MM.1S (cell line): ENCODE measurements at places on chromosomes 1 and 21.

DNA sequence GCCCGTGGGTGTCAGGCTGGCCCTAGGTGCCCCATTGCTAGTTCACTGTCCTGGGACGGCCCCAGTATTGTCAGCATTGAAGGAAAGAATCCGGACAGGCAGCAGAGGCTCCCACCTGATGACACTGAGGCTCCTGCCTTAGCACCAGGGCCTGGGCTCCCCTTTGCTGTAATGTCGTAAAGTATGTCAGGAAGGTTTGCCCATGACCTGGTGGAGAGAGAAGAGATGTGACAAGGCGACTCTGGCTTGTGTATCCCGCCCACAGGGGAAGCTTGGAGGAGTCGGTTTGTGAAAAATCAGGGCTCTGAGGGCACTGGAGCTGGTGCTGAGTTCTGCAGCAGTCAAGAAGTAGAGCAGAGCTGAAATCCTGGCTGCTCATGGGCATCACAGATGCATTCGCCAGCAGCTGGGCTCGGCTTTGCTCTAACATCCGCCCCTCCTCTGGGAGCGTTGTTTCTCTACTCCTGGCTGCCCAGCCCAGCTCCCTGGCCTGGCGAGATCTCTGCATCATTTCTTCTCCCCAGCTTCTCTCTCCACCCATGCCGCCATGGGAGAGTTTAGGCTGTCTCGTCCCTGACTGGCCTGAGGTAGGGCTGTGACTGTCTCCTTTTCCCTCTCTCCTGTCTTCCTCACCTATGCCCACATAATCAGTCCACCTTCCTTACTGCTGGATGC lies 74.1 kb downstream of the ADARB1 start:
- DNase-seq: no peak

- DNase-seq: no peak
These were observed 468.1 kb upstream of the PTBP2 start for GRCh38 chr1:96253246-96254035.

DNA sequence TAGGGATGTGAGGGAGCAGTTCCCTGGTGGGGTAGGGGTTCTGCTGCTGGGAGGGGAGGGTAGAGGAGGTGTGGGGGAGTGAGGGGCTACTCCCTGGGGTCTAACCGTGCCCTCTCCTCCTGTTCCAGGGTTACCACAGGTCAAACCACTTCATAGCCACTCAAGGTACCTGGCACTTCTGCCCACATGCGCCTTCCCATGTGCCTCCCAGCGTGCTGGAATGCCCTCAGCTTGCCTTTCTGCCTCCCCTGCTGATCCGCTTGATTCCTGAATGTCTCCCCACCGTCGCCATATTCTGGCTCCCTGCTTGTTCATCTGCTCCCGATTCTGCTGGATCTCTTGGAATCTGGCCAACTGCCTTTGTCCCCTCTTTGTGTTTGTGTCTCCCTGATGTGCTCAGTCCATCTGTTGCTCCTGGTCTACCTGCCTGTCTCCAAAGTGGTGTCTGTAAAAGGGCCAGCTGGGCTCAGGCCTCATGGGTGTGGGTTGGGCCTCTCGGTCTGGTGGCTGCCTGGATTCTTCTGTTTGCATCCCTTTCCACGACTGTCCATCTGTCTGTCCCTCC lies 74.4 kb downstream of the PTPRU start:
- DNase-seq: no peak

DNA sequence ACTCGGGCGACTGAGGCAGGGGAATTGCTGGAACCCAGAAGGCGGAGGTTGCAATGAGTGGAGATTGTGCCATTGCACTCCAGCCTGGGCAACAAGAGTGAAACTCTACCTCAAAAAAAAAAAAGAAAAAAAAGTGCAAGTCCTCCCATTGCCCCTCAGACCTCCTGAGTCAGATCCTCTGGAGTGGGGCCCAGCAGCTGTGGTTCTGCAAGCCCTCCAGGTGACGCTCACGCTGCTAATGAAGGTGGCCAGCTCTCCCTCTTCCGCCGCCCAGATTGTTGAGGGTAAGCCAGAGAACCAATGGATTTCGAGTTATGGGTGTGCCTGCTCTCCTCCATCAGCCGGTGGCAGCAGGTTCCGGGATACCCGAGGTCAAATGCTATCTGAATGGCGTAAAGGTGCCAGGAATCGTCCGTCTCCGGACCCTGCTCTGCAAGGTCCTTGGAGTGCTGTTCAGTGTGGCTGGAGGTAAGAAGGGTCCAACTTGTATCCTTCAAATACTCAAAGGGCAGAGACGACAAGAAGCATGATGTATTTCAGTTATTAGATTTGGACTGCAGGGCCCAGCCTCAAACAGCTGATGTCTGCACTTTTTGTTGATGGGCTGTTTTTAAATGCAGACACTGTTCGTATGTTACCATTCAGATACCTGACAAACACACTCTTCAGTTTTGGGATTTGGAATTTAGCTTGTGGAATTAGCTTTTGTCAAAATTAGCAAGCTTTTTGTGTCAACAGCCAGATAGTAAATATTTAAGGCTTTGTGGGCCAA lies 17.6 kb downstream of the CLCN6 start:
- DNase-seq: no peak

DNA sequence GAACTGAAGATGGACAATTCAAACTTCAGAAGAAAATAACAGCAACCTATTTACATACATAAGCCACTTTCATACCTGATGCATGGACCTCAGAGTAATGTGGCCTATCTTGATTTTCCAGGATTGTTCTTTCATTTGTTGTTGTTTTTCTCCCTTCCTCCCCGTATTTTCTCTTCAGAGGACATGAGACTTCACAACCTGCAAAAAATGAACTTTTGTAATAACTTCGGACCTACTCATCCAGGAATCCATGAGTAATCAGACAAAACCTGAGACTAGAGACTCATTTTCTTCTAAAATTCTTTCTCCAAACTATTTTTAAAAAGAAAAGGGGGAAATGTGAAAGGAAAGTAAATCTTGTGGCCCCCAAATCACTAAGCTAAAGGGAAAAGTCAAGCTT lies 17.6 kb upstream of the PLA2G5 start:
- no peak for DNase-seq

DNA sequence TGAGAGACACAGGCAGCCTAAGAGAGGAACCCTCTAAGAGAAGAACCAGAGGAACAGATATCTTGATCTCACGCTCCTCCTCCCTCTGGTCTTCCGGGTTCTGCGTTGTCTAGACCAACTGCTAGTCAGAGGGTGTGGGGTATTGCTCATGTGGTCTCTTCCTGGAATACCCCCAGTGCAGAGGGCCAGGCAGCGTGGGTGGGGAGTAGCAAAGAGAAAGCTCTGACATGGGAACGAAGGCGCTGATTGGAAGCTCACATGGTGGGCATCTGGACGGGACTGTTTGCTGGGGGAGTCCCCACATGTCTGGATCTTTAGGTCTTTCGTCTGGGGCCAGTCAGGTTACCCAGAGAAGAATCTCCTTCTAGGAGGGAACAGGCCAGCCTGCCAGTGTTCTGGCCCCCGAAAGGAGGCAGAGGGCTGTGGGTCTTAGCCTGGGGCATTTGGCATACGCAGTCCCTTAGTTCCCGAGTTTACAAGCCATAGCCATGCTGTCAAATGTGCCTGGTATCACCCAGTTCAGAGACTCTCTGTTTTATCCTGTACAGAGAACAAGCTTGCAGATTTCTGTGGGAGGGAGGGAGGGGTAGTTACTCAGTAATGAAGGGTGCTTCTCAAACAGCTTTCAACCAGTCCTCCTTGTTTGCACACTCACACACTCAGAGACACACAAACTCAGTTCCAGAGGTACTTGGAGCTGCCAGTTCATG lies 18.3 kb upstream of the IL6R start:
- DNase-seq: no peak

- DNase-seq: no peak
These were observed 10.8 kb upstream of the ENO1 start for GRCh38 chr1:8889103-8889846.

GRCh38 chr1:17601643-17602382 lies 62.3 kb downstream of the ARHGEF10L start:
- no peak for DNase-seq

DNA sequence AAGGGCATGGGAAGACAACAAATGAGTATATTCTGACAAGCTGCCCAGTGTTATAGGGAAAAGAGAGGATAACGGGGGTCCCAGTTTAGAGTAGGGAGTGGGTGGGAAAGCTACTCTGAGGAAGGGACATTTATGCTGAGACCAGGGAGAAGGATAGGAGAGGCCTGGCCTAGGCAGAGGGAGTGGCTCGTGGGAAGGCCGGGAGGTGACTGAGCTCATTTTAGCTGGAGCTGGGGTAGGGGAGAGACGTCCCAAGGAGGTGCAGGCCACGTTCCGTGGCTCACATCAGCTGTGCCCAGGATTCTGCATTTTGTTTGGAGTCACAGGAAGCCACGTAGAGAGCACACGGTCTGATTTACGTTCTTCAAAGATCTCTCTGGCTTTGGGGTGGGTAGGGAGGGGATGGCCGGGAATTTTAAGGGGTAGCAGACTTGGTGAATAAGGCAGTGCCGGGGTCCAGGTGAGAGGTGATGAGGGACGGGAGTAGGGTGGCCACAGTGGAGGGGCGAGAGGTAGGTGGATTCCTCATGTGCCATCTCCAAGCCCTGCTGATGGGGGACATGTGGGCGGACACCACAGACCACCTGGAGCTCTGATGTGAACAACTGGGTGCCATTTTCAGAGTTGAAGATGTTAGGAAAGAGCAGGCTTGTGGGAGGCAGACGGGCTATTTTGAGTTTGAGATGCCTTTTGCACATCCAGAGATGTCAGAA lies 4.7 kb downstream of the TINAGL1 start:
- DNase-seq: no peak

DNA sequence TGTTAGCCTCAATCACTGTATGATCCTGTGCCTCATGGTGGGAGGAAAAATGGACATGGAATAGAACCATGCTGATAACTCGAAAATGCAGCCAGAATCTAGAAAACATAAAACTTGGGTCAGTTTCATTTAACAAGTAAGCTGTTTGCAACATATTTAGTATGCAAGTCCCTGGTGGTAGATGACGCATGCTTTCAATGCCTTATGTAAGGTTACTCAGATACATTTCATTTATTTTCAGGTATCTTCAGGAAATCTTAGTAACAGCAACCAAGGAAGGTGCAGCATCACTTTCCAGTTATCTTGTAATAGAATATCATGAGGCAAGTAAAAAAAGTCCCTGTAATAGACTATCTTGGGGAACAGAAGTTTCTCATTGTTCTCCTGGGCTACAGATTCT lies 92.9 kb downstream of the RYR2 start:
- DNase-seq: no peak

DNA sequence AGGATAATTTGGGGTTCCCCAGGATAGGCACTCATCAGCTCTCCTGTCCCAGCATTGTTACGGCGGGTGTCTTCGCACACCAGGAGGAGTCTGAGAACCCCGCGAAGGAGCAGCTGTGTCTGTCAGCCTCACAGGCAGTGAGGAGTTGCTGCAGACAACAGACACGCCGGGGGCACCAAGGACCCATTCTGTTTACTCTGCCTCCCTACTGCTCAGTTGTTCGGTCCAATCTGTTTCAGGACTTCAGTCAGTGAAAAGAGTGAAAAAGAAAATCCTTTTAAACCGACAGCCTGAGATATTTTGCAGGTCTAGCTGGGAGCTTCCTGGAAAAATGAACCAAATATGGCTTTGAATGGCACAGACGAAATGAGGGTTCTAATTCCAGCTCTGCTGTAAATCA lies 288.4 kb downstream of the OMA1 start:
- DNase-seq: no peak

- DNase-seq: peak; percentile 82
These were observed 6.1 kb upstream of the CD1A start for GRCh38 chr1:158248118-158248517.

DNA sequence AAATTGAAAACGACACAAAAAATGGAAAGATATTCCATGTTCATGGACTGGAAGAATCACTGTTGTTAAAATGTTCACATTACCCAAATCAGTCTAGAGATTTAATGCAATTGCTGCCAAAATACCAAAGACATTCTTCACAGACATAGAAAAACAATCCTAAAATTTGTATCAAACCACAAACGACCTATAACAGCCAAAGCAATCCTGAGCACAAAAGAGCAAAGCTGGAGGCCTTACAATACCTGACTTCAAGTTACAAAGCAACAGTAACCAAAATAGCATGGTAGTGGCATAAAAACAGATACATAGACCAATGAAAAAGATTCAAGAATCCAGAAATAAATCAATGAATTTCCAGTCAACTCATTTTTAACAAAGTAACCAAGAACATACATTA lies 1077.3 kb downstream of the KCNT2 start:
- no peak for DNase-seq

DNA sequence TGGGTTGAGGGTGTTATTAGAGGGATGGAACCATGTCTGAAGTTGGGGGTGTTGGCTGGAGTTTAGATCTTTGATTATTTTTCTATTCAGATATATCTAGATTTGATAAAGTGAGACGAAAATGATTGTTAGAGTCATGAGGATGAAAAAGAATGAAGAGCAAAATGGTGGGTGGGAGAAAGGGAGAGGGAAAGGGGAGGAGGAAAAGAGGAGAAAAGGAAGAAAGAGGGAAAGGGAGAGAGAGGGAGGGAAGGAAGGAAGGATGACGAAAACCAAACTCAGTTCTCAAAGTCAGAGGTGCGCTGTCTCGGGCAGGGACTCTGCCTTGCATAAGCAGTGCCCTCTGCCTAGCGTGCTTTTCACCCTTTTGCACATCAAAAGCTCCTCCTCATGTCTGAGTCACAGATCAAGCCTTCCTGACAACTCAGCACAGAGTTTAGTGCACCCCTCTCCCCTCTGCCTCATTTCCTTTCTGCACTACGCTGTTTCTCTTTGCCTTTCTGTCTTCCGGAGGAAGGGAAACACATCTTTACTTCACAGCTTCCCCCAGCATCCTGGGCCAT lies 225.8 kb upstream of the PROX1 start:
- no peak for DNase-seq
